ENCODE measurements at places on chromosomes 3 and 15.
A peak's percentile ranks its signal among the peaks of the same experiment; 100 is the strongest.

DNA sequence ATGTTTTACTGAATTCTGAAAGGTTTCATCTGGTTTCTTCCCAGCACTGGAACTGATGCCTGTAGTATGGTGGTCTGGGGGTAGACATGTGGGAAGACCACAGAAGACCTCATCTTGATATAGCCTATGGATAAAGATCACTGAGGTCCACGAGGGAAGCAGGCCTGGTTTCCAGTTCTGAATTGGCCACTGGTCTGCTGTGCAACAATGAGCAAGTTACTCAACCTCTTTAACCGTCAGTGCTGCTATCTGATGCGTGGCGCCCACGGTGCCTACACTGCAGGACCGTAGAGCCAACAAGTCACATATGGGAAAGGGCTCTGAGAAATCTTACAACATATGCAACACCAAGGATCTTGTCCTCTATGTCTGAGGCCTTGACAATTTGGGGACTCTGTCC, 13.3 kb downstream of the TLE3 start:
- DNase-seq: no peak

DNA sequence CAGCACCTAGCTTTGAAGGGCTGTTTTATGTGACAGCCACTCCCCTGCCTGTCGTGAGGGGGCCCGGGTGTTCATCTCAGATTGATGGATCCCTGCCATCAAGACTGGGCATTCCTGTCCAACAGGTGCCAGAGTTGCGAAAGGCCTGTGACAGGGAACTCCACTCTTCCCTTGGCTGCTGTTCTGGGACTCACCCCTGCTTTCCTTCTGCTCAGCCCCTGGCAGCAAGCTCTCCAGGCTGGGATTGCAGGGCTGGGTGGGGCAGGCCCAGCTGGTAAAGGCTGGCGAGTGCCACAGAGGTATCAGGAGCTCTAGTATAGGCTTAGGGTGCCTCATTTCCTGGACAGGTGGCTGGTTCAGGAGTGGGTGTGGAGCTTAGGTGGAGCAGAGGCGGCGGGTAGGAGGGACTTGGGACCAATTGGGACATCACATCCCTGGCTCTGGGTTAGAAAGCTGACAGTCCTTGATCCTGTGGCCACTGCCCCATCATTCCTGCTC, at the start of gene PLA2G4B:
Gene PLA2G4B, plus strand, starts transcription at position 448 of the 498 bp plus-strand sequence. CDS start 67 bp downstream, outside the sequence.
- DNase-seq: no peak

DNA sequence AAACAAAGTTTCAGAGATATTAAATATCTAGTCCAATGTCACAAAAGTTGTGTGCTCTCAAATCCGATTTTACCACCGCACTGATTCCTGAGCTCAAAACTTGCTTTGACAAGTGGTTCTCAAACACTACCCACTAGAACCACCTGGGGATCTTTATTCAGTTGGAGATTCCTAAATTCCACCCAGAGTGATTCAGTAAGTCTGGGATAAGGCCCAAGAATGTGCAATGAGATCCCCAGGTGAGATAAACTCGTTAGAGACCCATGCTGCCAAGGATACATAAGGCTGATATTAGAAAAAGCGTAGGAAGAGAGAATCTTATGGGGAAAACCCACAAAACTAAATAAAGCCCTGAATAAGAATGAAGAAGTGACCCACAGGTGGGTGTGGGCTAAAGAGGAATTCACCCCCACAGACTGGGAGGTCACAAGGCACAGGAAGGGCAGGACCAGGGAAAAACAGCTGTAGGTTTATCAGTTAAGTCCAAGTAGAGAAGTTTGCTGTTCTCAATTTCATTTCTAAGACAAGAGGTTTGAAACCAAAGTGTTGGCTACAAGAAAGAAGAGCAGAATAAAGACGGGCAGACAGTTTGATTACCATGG, 11.5 kb upstream of the RPS17 start:
- no peak for DNase-seq

DNA sequence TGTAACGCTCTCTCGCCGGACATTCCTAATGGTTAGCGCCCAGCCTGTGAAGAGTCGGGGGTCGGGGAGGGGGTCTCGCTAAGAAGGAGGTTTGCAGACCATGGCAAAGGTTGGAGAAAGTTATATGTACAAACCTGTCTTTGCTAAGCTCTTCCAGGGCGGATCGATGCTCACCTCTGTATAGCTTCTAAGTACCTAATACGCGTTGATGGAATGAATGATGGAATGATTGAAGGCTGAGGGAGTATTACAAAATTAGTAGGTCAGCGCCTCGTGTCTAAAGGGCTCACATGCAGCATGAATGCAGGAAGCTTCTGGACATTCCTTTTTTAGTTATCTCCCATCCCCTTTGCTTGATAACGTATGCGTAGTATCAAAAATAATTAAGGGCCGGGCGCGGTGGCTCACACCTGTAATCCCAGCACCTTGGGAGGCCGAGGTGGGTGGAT, 305 bp upstream of the KPNA1 start:
- no peak for DNase-seq

GRCh38 chr15:78709263-78709882, 68.4 kb upstream of the CHRNB4 start:
- peak; percentile 70 for DNase-seq

GRCh38 chr15:100733101-100733842, 130.9 kb downstream of the ASB7 start:
- DNase-seq: no peak

DNA sequence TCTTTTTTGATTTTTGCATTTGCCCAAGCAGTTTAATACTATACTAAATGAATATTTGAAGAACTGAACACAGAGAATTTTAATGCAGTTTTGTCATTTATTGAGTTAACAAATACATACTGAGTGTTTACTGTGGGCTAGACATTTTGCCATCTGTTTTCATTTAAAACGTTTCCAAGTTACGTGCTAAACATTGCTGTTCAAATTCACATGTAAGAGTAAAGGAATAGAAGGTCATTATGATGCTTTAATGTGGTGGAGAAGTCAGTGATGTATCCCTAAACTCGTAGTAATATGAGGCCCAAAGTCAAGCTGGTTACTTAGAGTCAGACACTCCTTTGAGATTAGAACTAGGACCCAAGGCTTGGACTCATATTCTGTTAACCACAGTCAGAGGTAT, 49.4 kb downstream of the CRYBG3 start:
- no peak for DNase-seq

GRCh38 chr3:116815831-116816588, 106.4 kb downstream of the TUSC7 start:
- DNase-seq: no peak

GRCh38 chr3:195859061-195859845, 47.5 kb upstream of the MUC4 start:
- DNase-seq: peak; percentile 73

All from OCI-LY7 (cell line).